ENCODE measurements at places on chromosomes 11 and 22. TPM values are rescaled to one million over a fixed set of nuclear protein-coding genes. Genes with fewer than 3 reads are reported as not detected.

DNA sequence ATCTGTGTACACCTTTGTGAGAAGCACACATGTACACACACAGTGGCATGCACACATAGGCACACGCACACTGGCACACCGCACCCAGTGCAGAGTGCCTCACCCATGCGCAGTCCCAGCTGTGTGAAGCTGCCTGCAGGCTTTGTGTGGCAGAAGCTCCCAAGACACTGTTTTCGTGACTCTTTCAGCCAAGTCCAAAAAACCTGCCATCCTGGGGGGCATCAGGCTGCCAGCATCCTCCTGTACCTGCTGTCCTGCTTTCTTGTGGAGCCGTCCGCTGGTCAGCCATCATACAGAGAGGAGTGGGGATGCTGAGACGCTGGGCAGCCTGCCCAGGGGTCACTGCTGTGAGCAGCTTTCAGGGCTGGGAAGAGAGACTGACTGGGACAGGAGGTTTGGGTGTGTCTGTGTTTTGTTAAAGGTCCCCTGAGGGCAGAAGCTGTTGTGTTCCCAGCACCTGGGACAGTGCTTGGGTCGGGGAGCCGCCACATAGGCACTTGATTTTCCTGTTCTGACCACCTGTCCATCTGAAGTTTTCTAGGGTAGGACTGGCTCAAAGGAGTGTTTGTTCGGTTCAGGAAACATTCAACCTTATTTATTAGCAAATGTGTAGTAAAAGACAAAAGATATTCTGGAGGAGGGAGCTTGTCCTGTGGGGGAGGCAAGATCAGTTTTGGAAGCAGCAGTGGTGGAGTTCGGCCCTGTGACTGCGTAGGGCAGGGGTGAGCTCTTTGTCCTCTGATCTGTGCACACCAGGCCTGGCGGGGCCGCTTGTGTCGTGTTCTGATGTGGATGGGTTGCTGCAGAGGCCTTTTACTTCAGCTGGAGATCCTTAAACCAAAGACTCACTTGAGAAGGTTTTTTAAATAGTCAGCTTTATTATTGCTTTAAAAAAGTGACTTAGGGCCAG lies 29.7 kb downstream of the AP2A2 start:
- H3K27ac ChIP-seq, result peak overlapping the region; percentile 68
- peaks cover 60% of the 10 kb centered on the region for H3K4me1 ChIP-seq
- no peak for DNase-seq
- H3K4me3 ChIP-seq, result no peak overlapping the region
- H3K27me3 ChIP-seq, result no peaks in the 10 kb centered on the region

DNA sequence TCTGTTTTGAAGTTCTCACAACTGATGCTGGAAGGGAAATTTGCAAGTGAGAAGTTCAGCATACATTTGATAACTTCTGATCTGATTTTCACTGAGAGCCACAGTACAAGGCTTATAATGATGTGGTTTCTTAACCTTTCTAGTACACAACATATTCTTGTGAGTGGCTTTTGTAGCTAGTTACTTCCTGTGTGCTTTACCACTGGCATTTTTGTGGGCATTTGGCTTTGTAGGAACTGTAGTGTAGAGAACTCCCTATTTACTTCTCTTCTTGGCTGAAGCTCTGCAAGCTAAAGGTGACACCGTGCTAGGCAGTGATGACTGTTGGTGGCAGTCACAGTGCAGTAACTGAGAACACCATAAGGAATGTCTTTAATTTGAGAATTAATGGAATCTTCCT lies 14.9 kb downstream of the USP47 start:
- H3K27me3 ChIP-seq, result no peaks in the 10 kb centered on the region
- DNase-seq, result no peak
- peaks cover 2% of the 10 kb centered on the region for H3K36me3 ChIP-seq
- no peak overlapping the region for H3K4me3 ChIP-seq
- H3K4me1 ChIP-seq, result peaks cover 11% of the 10 kb centered on the region

DNA sequence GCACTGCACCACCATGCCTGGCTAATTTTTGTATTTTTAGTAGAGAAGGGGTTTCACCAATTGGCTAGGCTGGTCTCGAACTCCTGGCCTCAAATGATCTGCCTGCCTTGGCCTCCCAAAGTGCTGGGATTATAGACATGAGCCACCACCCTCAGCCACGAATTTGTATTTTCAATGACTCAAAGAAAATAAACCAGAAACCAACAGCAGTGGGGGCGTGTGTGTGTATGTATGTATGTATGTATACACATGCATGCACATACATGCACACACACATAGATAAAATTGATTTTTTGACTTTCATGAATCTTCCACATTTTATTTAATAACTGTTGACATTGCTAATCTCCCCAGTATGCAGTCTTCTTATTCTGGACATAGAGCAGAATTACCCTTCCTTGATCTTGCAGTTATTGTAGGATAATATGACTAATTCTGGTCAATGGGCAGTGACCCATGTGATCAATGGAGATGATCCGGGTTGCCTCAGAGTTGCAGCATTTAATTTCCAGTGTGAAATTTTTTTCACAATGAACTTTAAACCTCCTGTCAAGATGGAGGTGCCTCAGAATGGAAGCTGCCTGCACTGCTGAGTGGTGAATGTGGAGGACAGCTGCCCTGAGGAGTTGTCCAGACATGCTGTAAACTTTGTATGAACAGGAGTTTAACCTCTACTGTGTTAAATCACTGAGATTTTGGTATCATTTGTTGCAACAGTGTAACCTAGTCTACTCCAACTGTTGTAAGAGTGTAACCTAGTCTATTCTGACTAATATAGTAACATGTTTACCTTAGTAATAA lies 12.8 kb upstream of the PTPN5 start:
- H3K4me3 ChIP-seq, result no peak overlapping the region
- H3K27me3 ChIP-seq, result peaks cover 67% of the 10 kb centered on the region
- H3K36me3 ChIP-seq, result no peaks in the 10 kb centered on the region

GRCh38 chr22:42639541-42640241 lies 710 bp downstream of the ATP5MGL start:
- H3K4me3 ChIP-seq, result no peak overlapping the region
- no peak overlapping the region for H3K27ac ChIP-seq
- no peak for DNase-seq
- H3K36me3 ChIP-seq, result peaks cover 13% of the 10 kb centered on the region

DNA sequence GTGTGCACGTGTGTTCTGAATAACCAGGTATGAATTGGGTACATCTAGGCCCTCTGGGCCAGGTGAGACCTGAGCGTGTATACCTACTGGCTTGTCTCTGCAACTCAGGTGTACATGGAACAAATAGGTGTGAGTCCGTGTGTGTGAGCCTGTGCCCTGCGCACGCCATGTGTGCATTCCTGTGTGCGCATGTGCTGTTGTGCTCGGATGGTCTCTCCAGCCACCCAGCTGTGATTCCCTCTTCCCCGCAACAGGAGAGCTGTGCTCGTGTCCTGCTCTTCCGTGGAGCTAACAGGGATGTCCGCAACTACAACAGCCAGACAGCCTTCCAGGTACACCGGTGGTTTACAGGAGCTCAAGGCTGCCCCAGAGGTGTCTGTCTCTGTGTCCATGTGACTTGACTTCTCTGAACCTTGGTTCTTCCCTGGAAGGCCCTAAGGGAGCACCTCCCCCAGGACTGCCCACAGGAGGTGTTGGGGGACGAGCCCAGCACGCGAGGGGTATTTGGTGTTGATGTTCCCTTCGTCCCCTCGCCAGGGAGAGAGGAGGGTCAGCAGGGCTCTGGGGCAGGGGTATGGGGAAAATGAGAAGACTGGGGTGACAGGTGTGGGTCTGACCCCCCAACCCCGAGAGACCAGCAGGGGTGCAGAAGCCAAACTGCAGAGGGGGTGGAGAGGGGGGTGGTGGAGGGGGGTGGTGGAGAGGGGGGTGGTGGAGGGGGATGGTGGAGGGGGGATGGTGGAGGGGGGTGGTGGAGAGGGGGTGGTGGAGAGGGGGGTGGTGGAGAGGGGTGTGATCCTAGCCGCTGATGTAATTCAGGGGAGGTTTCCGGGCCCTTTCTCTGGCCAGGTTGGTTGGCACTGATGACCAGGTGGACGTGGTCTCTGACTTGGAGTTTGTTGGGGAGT lies 10.7 kb downstream of the SHANK3 start:
- no peaks in the 10 kb centered on the region for H3K36me3 ChIP-seq
- no peak for DNase-seq
- H3K27me3 ChIP-seq, result peaks cover 14% of the 10 kb centered on the region
- H3K4me3 ChIP-seq, result no peak overlapping the region

DNA sequence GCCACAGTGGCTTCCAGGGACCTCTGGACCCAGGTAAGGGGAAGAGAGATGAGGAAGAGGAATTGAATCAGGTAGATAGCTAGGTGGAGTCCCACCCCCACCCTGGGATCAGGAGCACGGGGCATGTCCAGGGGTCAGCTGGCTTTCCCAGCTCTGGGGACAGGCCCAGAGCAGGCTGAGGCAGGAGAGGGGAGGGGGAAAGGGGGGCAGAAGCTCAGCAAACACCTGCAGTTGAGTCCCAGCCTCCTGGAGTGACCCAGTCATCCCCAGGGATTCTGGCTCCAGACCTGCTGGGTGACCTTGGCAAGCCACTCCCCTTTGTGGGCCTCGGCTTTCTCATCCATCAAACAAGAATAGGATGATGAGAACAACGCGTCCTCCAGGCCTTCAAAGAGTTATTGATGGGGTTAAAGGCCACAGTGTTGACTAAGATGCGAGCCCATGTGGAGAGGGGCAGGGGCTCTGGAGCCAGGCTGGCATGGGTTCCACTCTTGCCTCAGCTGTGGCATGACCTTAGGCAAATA lies 16.0 kb downstream of the STARD10 start:
- no peaks in the 10 kb centered on the region for H3K27me3 ChIP-seq
- H3K4me3 ChIP-seq, result no peak overlapping the region
- peaks cover 45% of the 10 kb centered on the region for H3K4me1 ChIP-seq
- no peaks in the 10 kb centered on the region for H3K36me3 ChIP-seq

DNA sequence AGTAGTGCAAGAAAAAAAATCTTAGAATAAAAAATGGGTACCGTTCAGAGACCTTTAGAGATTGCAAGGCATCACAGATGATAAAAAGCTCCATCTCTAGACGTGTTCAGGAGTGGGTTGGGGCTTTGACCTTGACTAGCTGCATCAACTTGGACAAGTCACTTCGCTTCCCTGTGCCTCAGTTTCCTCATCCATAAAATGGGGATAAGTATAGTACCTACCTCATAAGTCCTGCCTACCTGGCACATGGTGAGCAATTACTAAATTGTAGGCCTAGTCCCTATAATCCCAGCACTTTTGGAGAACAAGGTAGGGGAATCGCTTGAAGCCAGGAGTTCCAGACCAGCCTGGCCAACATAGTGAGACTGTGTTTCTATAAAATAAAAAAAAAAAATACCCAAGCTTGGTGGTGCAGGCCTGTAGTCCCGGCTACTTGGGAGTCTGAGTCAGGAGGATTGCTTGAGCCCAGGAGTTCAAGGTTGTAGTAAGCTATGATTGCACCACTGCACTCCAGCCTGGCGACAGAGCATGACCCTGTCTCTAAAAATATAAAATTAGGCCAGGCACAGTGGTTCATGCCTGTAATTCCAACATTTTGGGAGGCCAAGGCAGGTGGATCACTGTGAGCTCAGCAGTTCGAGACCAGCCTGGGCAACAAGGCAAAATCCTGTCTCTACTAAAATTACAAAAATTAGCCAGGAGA lies 6.0 kb upstream of the F2 start:
- no peak for DNase-seq
- no peaks in the 10 kb centered on the region for H3K36me3 ChIP-seq
- H3K4me3 ChIP-seq, result no peak overlapping the region
- H3K4me1 ChIP-seq, result no peaks in the 10 kb centered on the region
- no peak overlapping the region for H3K27ac ChIP-seq
- no peaks in the 10 kb centered on the region for H3K27me3 ChIP-seq

DNA sequence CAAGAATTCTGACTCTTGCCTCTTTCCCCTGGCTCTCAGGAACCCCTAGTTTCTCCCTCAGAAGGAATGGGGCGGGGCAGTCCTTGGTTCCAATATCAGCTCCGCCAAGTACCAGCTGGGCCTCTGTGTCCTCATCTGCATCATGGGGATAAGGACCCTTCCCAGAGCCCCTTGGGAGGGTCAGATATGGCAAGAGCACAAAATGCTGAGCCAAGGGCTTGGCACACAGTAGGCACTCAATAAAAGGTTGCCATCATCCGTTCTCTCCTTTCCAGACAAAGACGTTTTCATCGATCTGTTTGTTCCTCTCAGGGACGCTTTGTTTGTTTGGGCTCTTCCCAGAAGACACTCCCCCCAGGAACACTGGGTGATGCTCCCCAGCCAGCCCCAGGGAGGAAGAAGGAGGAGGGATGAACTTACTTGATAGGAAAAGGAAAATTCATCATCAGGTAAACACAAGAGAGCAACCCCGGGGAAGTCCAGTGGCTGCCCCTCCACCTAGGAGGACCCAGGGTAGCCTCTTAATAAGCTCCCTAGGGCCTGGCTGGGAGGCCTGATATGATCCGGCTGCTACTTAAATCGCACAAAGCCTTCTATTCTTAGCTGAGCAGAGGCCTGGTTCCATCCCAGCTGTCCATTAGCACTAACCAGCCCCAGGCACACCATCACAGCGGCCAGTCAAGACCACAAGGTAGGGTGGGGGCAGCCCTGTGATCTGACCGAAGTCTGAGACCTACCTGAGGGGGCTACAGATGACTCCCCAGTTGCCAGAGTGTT lies 19.6 kb downstream of the GDPD5 start:
- H3K4me1 ChIP-seq, result no peaks in the 10 kb centered on the region
- H3K36me3 ChIP-seq, result no peaks in the 10 kb centered on the region
- H3K27me3 ChIP-seq, result no peaks in the 10 kb centered on the region
- H3K27ac ChIP-seq, result no peak overlapping the region
- H3K4me3 ChIP-seq, result no peak overlapping the region
- DNase-seq, result no peak

DNA sequence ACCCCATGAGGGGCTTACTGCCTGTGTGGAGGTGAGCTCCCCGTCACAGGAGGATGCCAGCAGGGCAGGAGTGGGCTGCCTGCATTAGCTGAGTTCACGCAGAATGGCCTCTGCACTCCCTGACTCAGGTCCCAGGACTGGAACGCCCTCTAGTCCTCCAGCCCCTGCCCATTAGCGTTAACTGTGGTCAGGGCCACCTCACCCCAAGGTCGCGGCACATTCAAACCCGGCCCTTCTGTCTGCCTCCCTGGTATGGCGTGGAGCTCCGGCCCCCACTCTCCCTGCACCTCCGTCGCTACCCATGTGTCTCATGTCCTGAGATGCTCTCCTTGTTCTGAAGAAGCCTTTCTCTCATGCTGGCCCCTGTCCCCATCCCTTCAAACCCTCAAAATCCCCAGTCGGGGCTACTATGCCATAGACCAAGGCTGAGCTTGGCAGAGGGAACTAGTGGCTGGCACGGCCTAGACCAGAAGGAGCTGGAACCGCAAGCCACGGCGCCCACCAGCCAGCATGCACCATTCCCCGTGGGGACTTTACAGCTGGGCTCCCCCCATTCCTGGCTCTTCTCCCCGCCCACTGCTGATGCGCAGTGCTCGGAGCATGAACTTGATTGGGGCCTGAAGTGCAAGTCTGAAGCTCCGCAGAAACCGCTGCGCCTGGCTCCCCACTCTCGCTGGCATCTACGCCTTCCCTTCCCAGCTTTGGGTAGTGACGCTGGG lies 79.5 kb upstream of the RTL6 start:
- DNase-seq, result no peak
- H3K27me3 ChIP-seq, result peaks cover 97% of the 10 kb centered on the region
- H3K36me3 ChIP-seq, result no peaks in the 10 kb centered on the region
- H3K4me3 ChIP-seq, result no peak overlapping the region
- H3K27ac ChIP-seq, result no peak overlapping the region

The CECR2 gene
- 14.1 TPM for total RNA-seq

The RBMXL2 gene
- total RNA-seq, result 0.16 TPM

The DNAJB13 gene
- total RNA-seq, result 0.60 TPM

The C11orf97 gene
- total RNA-seq, result not detected
